Lower lobe of right lung (tissue), 2 donors: ENCODE measurements at places on chromosomes 2 and 18. TPM values are rescaled to one million over a fixed set of nuclear protein-coding genes. Genes with fewer than 3 reads are reported as not detected.

The SLC16A14 gene
- total RNA-seq = 2.2 TPM

The ZNF638 gene
- total RNA-seq = 115 TPM

The TMEM247 gene
- not detected for total RNA-seq

The GALNT14 gene
- 0.83 TPM for total RNA-seq

- DNase-seq = no peak
- no peaks in the 10 kb centered on the region for H3K4me1 ChIP-seq
- no peaks in the 10 kb centered on the region for H3K27me3 ChIP-seq
- no peak overlapping the region for H3K27ac ChIP-seq
- H3K36me3 ChIP-seq = no peaks in the 10 kb centered on the region
- H3K4me3 ChIP-seq = no peak overlapping the region
Measured at GRCh38 chr2:229489016-229489415, 217.9 kb upstream of the PID1 start.

DNA sequence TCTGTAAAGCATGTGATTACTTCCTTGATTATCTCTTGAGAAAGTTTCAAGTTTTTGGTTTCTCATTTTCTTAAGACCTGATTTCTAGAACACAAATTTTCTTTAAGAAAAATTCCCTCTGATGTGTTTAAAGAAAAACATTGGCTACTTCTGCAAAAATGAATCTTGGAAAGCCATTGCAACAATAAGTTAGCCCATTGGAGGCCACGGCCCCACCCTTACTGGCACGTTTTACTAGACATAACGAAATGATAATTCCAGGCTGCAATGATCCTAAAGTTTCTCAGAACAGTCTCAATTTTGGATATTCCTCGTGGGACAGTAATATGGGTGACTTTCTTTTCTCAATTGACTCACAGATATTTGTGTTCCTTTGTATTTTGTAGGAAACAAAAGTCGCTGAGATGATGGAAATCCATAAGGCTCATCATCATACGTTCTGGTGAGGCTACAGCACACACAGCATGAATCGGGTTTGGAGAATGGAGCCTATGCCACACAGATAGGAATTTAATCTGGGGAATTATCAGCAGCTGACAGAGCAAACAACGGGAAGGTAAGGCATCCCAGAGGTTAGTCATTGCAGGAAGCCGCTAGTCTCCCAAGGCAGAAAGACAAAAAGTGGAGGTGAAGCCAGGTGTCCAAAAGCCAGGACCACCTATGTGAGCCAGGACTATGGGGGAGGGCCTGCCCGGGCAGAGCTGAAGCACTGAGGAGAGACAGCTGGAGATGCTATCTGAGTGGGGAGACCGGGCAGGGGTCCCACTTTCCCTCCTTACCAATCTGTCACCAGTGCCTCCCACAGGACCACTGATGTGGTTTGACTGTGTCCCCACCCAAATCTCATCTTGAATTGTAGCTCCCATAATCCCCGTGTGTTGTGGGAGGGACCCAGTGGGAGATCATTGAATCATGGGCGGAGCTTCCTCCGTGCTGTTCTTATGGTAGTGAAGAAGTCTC, 35.9 kb downstream of the SOWAHC start:
- no peaks in the 10 kb centered on the region for H3K36me3 ChIP-seq
- peaks cover 5% of the 10 kb centered on the region for H3K4me1 ChIP-seq
- no peak overlapping the region for H3K4me3 ChIP-seq
- DNase-seq = no peak
- no peaks in the 10 kb centered on the region for H3K27me3 ChIP-seq
- H3K27ac ChIP-seq = no peak overlapping the region

- no peak overlapping the region for H3K27ac ChIP-seq
- H3K4me1 ChIP-seq = no peaks in the 10 kb centered on the region
- no peak overlapping the region for H3K4me3 ChIP-seq
Measured at GRCh38 chr2:18519914-18520450, 40.5 kb downstream of the RDH14 start.

DNA sequence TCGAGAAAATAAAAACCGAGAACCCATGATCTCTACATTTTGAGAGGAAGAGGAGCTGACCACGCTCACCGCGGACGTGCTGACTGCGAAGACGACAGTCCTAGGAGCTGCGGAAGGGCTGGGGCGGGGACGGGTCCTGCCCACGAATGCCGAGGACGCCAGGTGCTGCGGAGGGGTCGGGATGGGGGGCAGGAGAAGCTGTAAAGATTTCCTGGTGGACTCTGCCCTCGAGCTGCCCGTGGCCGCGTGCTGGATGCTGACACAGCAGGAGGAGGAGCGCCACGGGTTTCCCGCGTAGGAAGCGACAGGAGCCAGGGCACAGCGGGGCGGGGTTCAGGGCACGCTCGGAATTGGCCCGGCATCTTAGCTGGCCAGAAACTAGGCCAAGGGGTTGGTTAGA, 22.2 kb downstream of the ZSCAN30 start:
- peaks cover 4% of the 10 kb centered on the region for H3K36me3 ChIP-seq
- DNase-seq = peak; percentile 60
- H3K4me1 ChIP-seq = peaks cover 13% of the 10 kb centered on the region
- H3K27me3 ChIP-seq = no peaks in the 10 kb centered on the region
- peak overlapping the region; percentile 68 for H3K4me3 ChIP-seq

- H3K36me3 ChIP-seq = no peaks in the 10 kb centered on the region
- H3K4me1 ChIP-seq = peaks cover 9% of the 10 kb centered on the region
- H3K27ac ChIP-seq = no peak overlapping the region
- H3K27me3 ChIP-seq = no peaks in the 10 kb centered on the region
- no peak overlapping the region for H3K4me3 ChIP-seq
- DNase-seq = no peak
Measured at GRCh38 chr2:207289295-207290018, 123.7 kb upstream of the KLF7 start.
